ENCODE measurements at places on chromosomes 4 and X. TPM values are rescaled to one million over a fixed set of nuclear protein-coding genes. Genes with fewer than 3 reads are reported as not detected.

Gene PLXNB3
- 2.9 TPM for total RNA-seq

Gene CFAP99
- 0.32 TPM for total RNA-seq

Gene TMEM33
- 26.1 TPM for total RNA-seq

Gene OTC
- total RNA-seq = not detected

GRCh38 chrX:65874765-65875164, 165.1 kb downstream of the VSIG4 start:
- H3K4me3 ChIP-seq = no peak overlapping the region
- H3K36me3 ChIP-seq = peaks cover 2% of the 10 kb centered on the region
- peaks cover 14% of the 10 kb centered on the region for H3K4me1 ChIP-seq
- no peak overlapping the region for H3K27ac ChIP-seq

- no peak overlapping the region for H3K4me3 ChIP-seq
- no peaks in the 10 kb centered on the region for H3K4me1 ChIP-seq
- peaks cover 2% of the 10 kb centered on the region for H3K36me3 ChIP-seq
- no peaks in the 10 kb centered on the region for H3K27me3 ChIP-seq
- no peak overlapping the region for H3K27ac ChIP-seq
- no peak for DNase-seq
Observed at GRCh38 chrX:63525491-63525890, 174.4 kb upstream of the SPIN4 start.

GRCh38 chrX:150489359-150490015, 78.9 kb upstream of the MTM1 start:
- no peaks in the 10 kb centered on the region for H3K27me3 ChIP-seq
- no peak overlapping the region for H3K4me3 ChIP-seq

GRCh38 chr4:102168580-102168979, 176.7 kb downstream of the SLC39A8 start:
- H3K27ac ChIP-seq = no peak overlapping the region
- H3K4me1 ChIP-seq = no peaks in the 10 kb centered on the region
- DNase-seq = no peak
- no peaks in the 10 kb centered on the region for H3K36me3 ChIP-seq
- no peak overlapping the region for H3K4me3 ChIP-seq

- no peaks in the 10 kb centered on the region for H3K36me3 ChIP-seq
- no peak for DNase-seq
- no peak overlapping the region for H3K27ac ChIP-seq
- peaks cover 7% of the 10 kb centered on the region for H3K4me1 ChIP-seq
- H3K27me3 ChIP-seq = no peaks in the 10 kb centered on the region
Observed at GRCh38 chrX:41666251-41666650, 22.5 kb upstream of the GPR34 start.

- peaks cover 28% of the 10 kb centered on the region for H3K4me1 ChIP-seq
- DNase-seq = no peak
- no peaks in the 10 kb centered on the region for H3K36me3 ChIP-seq
Observed at GRCh38 chrX:13000301-13000811, 25.4 kb downstream of the TMSB4X start.

- peaks cover 6% of the 10 kb centered on the region for H3K27me3 ChIP-seq
- H3K4me3 ChIP-seq = no peak overlapping the region
- DNase-seq = no peak
- no peak overlapping the region for H3K27ac ChIP-seq
Observed at GRCh38 chr4:113189546-113189945, 140.1 kb downstream of the ANK2 start.

GRCh38 chr4:104524026-104524425, 29.3 kb upstream of the CXXC4 start:
- no peak overlapping the region for H3K27ac ChIP-seq
- DNase-seq = no peak
- H3K4me3 ChIP-seq = no peak overlapping the region
- H3K36me3 ChIP-seq = no peaks in the 10 kb centered on the region

GRCh38 chrX:144715337-144715736, 532.0 kb upstream of the SPANXN1 start:
- no peaks in the 10 kb centered on the region for H3K27me3 ChIP-seq
- no peaks in the 10 kb centered on the region for H3K4me1 ChIP-seq
- H3K36me3 ChIP-seq = no peaks in the 10 kb centered on the region
- DNase-seq = no peak
- no peak overlapping the region for H3K4me3 ChIP-seq

GRCh38 chr4:104967034-104967401, 179.7 kb upstream of the TET2 start:
- no peaks in the 10 kb centered on the region for H3K27me3 ChIP-seq
- no peak for DNase-seq
- H3K36me3 ChIP-seq = peaks cover 4% of the 10 kb centered on the region
- peak overlapping the region; percentile 90 for H3K27ac ChIP-seq
- H3K4me3 ChIP-seq = peak overlapping the region; percentile 89
- peaks cover 8% of the 10 kb centered on the region for H3K4me1 ChIP-seq

DNA sequence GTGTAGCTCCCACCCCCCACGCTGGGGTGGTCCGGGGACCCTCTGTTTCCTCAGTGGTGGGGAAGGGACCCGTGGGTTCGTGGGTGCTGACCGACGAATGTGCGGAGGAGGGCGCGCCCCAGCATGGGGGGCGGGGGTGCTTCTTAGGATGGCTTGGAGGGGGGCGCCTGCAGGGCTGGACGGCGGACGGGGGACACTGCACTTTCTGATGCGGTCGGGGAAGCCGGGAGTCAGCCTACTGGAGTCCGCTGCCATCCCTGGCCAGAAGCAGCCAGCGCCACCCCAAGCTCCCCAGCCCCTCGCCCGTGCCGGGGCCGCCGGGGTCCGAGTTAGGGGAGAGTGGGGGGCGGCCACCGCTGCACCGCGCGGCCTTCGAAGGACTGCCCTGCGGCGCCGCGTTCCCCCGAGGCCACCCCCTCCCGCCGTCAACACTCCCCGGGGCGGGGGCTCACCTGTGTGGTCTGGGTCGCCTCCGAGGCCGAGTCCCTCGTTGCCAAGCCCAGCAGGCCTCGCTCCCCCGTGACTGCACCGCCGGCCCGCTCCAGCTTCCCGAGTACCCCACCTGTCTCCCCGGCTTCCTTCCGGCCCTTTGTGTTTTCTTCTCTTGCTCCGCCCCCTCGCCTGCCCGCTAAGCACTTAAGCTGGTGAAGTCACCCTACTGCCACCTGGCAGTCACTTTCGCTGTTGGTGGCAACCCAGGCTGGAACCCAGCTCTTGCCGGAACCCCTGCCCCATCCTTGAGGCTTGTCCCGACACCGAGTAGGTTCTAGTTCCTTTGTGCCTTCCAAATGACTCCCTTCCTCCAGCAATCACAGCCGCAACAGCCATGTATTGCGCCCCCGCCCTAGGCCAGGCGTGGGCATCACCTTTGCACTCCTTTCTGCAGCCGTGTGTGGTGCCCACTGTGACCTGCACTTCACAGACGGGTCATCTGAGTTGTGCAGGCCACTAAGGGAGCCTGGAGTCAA, at the start of gene OCIAD2:
OCIAD2 (minus strand) TSS at position 569 of the 968 bp plus-strand sequence. CDS start 2,225 bp downstream, outside the sequence.
- H3K36me3 ChIP-seq = peaks cover 12% of the 10 kb centered on the region
- DNase-seq = peak; percentile 70
- H3K4me1 ChIP-seq = peaks cover 32% of the 10 kb centered on the region
- peak within 1 kb of the TSS; percentile 99 for H3K4me3 ChIP-seq
- H3K27me3 ChIP-seq = no peaks in the 10 kb centered on the region

GRCh38 chrX:125293850-125294780, 25.6 kb upstream of the TEX13C start:
- no peaks in the 10 kb centered on the region for H3K27me3 ChIP-seq
- no peaks in the 10 kb centered on the region for H3K36me3 ChIP-seq
- peak overlapping the region; percentile 25 for H3K4me3 ChIP-seq
- H3K4me1 ChIP-seq = peaks cover 12% of the 10 kb centered on the region
- no peak for DNase-seq

- H3K36me3 ChIP-seq = no peaks in the 10 kb centered on the region
- no peak for DNase-seq
- H3K27ac ChIP-seq = no peak overlapping the region
- H3K27me3 ChIP-seq = no peaks in the 10 kb centered on the region
- H3K4me1 ChIP-seq = no peaks in the 10 kb centered on the region
Observed at GRCh38 chrX:111886678-111887077, 10.7 kb downstream of the TRPC5OS start.

DNA sequence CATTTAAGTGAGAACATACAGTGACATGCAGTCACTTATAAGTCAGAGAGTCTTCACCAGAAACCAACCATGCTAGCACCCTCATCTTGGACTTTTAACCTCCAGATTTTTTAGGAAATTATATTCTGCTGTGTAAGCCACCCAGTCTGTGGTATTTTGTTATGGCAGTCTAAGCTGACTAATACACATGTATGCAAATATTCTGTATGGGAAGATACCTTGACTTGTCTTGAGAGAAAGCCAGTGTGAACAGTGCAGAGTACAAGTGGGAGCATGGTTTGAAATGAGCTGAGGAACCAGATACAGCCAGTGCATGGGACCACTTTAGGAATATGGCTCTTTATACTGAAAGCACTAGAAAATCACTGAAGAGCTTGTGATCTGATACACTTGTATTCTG, 110.4 kb upstream of the MAP9 start:
- peaks cover 3% of the 10 kb centered on the region for H3K36me3 ChIP-seq
- H3K4me3 ChIP-seq = no peak overlapping the region
- no peak for DNase-seq
- H3K4me1 ChIP-seq = no peaks in the 10 kb centered on the region
- H3K27me3 ChIP-seq = peaks cover 11% of the 10 kb centered on the region
- H3K27ac ChIP-seq = no peak overlapping the region

DNA sequence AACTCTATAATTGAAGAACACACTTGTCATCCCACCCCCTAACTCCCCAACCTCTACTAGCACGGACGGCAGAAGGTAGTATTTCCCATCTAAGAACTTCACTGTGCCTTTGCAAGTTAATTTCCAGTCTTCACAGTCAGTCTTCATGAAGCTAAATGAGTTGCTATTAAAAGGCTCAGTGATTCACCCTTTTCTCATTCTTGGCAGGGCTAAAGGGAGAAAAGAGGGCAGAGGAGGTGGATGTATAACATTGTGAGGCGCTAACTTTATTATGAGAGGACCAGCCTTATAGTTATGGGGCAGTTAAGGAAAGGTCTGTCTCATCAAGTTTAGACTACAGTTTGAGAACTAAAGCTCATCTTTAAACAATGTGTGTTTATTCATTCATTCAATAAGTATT, 161.0 kb upstream of the S100G start:
- H3K27ac ChIP-seq = no peak overlapping the region
- H3K36me3 ChIP-seq = no peaks in the 10 kb centered on the region
- H3K27me3 ChIP-seq = no peaks in the 10 kb centered on the region
- H3K4me1 ChIP-seq = peaks cover 6% of the 10 kb centered on the region
- H3K4me3 ChIP-seq = no peak overlapping the region
- no peak for DNase-seq

GRCh38 chrX:152639426-152639825, 1.7 kb downstream of the GABRQ start:
- DNase-seq = no peak
- H3K4me1 ChIP-seq = no peaks in the 10 kb centered on the region
- no peak overlapping the region for H3K4me3 ChIP-seq
- H3K27me3 ChIP-seq = peaks cover 28% of the 10 kb centered on the region
- no peak overlapping the region for H3K27ac ChIP-seq

DNA sequence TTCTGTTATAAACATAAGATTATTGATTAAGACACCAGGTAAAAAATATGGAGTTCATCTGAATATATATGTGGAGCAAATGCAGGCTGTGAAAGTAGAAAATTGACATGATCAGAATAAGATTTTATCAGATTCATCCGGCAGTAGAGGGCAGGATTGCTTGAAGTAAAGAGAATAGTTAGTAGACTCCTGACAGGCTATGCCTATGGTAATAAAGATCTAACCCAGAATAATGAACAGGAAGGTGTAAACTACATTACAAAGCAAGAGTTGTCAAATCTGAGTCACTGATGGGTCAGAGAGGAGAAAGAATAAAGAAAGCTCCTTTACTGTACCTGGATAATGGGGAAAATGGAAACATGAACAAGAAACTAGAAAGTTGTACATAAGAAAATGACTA, 20.8 kb upstream of the TMEM184C start:
- H3K4me3 ChIP-seq = no peak overlapping the region
- DNase-seq = no peak
- H3K4me1 ChIP-seq = peaks cover 7% of the 10 kb centered on the region
- H3K27ac ChIP-seq = no peak overlapping the region
- H3K27me3 ChIP-seq = peaks cover 15% of the 10 kb centered on the region

DNA sequence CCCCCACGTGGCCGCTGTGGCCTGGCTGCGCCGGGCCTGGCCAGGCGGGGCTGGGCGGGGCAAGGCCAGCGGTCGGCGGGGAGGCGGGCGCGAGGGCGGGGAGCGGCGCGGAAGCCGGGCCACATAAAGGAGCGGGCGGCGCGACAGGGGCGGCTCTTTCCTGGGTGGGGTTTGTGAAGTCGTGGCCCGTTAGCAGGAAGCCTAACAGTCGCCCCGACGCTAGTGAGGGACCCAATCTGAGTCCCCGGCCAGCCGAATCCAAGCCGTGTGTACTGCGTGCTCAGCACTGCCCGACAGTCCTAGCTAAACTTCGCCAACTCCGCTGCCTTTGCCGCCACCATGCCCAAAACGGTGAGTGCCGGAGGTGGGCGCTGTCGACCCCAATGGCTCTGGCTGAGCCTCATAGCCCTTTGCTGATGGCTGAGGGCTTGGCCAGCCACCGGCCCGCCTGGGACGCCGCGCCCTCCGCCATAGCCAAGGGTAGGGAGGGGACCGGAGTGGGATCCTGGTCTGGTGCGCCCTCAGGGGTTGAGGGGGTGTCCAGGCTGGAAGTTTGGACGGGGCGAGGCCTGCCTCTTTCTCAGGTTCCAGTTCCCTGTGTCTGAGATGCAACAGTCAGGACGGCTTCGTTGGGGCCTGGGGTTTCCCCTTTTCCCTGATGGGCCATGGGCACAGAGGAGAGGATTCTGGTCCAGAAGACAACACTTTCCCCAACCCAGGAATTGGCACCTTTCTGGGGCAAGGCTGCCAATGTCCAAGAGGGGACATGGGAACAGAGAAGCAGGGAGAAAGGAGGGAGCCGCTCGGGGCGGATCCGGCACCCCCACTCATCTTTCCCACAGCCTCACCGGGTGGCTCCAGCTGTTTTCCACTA, at the start of gene MSN:
MSN (plus strand) TSS at position 152 of the 874 bp plus-strand sequence; CDS start at position 340, 188 bp downstream.
- DNase-seq = peak; percentile 64
- peaks cover 2% of the 10 kb centered on the region for H3K36me3 ChIP-seq
- peaks cover 22% of the 10 kb centered on the region for H3K4me1 ChIP-seq
- H3K27ac ChIP-seq = peak within 1 kb of the TSS; percentile 94

- H3K27ac ChIP-seq = peak overlapping the region; percentile 97
- no peaks in the 10 kb centered on the region for H3K27me3 ChIP-seq
- H3K4me1 ChIP-seq = peaks cover 32% of the 10 kb centered on the region
- peak overlapping the region; percentile 89 for H3K4me3 ChIP-seq
- H3K36me3 ChIP-seq = peaks cover 4% of the 10 kb centered on the region
- no peak for DNase-seq
Observed at GRCh38 chr4:98639523-98639922, 18.9 kb downstream of the TSPAN5 start.

- no peaks in the 10 kb centered on the region for H3K27me3 ChIP-seq
- peaks cover 31% of the 10 kb centered on the region for H3K4me1 ChIP-seq
- H3K4me3 ChIP-seq = peak overlapping the region; percentile 73
- no peaks in the 10 kb centered on the region for H3K36me3 ChIP-seq
- no peak overlapping the region for H3K27ac ChIP-seq
Observed at GRCh38 chrX:41118156-41118555, 32.9 kb downstream of the USP9X start.
